ENCODE measurements at places on chromosomes 3 and 15. TPM values are rescaled to one million over a fixed set of nuclear protein-coding genes. Genes with fewer than 3 reads are reported as not detected.

ATP13A5 gene
- 0.26 TPM for polyA plus RNA-seq

GRK7 gene
- not detected for polyA plus RNA-seq

RBPMS2 gene
- 7.9 TPM for polyA plus RNA-seq

BRK1 gene
- 79.2 TPM for polyA plus RNA-seq

ITIH1 gene
- polyA plus RNA-seq: 0.13 TPM

DOCK3 gene
- polyA plus RNA-seq: 0.93 TPM

CYP1A2 gene
- not detected for polyA plus RNA-seq

GOLGA8J gene
- not detected for polyA plus RNA-seq

BLM gene
- polyA plus RNA-seq: 3.6 TPM

NEK10 gene
- polyA plus RNA-seq: 0.55 TPM

UROC1 gene
- polyA plus RNA-seq: not detected

AGBL1 gene
- polyA plus RNA-seq: not detected

CLEC3B gene
- 12.6 TPM for polyA plus RNA-seq

EPHA3 gene
- 0.18 TPM for polyA plus RNA-seq

CAND2 gene
- polyA plus RNA-seq: 0.84 TPM

AMOTL2 gene
- polyA plus RNA-seq: 23.2 TPM

TICRR gene
- 4.4 TPM for polyA plus RNA-seq

TGM4 gene
- polyA plus RNA-seq: not detected

CSTA gene
- polyA plus RNA-seq: 12,533 TPM

DAPK2 gene
- 1.9 TPM for polyA plus RNA-seq

MASP1 gene
- polyA plus RNA-seq: 0.14 TPM
